Activated effector memory CD4-positive, alpha-beta T cell treated with anti-CD3 and anti-CD28 coated beads, Interleukin-2, amount 50 U/mL, for 16 hours (primary cell): ENCODE measurements at places on chromosomes 4 and X.

DNA sequence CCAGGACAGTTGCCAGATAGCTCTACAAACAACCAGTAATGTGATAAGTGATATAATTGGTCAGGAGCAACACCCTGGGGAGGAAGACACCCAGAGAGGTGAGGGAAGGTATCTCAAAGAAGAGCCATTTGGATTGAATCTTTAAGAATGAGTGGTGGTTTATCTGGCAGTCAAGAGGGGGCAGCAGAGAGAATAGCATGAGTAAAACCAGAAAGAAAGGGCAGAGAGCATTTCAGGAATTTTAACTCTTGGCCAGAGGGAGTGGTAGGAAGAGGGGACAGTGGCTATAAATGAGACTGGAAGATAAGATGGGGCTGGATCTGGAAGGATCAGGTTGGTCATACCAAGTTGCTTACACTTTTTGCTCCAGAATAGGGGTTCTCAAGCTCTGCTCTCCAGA is 5.9 kb upstream of the SEPTIN6 start:
- DNase-seq: no peak

DNA sequence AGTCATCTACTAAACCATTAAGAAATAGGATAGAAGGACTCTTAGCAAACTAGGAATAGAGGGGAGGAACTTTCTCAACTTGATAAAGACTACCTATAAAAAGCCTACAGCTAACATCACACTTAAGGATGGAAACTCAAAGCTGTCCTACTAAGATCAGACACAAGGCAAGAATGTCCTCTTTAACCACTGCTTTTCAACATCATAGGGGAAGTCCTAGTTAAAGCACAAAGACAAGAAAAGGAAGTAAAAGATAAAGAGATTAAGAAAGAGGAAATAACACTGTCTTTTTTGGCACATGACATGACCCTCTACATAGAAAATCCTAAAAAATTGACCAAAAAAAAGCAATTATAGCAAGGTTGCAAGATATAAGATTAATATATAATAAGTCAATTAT is 136.6 kb downstream of the FBXW7 start:
- DNase-seq: no peak

DNA sequence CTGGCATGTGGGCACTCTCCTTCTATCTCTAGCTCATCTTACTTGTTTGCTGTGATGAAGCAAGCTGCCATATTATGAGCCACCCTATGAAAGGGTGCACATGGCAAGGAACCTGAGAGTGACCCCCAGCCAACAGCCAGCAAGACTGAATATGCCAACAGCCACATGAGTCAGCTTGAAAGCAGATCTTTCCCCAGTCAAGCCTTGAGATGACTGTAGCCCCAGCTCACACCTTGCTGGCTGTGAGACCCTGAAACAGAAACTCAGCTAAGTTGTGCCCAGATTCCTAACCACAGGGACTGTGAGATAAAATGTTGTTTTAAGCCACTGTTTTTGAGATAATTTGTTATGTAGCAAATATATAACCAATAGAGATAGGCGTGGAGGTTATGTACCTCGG is 36.2 kb downstream of the KDM5C start:
- peak; percentile 65 for DNase-seq

GRCh38 chr4:85733798-85734197 is 258.8 kb downstream of the ARHGAP24 start:
- DNase-seq: no peak

DNA sequence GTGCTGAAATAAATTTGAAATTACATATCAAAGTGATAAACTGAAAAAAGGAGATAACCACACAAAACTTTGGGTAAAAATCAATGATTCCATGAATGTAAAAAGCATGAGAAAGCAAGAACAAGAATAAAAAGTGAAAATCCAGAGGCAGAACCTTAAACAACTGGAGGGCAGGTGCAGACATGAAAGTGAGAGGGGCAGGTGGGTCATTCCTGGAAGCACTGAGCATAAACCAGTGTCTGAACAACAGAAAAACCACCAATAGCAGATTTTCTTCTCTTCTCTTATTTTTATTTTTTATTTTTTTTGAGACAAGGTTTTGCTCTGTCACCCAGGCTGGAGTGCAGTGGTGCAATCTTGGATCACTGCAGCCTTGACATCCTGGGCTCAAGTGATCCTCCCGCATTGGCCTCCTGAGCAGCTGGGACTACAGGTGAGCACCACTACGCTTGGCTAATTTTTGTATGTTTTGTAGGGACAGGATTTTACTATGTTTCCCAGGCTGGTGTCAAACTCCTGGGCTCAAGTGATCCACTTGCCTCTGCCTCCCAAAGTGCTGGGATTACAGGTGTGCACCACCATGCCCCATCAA is 46.8 kb upstream of the GPR78 start:
- no peak for DNase-seq

- DNase-seq: no peak
Observed at GRCh38 chr4:123364906-123365305, 31.7 kb upstream of the SPRY1 start.

- DNase-seq: no peak
Observed at GRCh38 chr4:38623260-38623659, 40.7 kb upstream of the KLF3 start.

- no peak for DNase-seq
Observed at GRCh38 chr4:44235897-44236296, 212.7 kb downstream of the KCTD8 start.
